ENCODE measurements at places on chromosomes 6 and 20.

GRCh38 chr6:5123296-5124143 is 38.4 kb downstream of the PPP1R3G start:
- DNase-seq, result no peak

- DNase-seq, result no peak
These were observed 144.0 kb upstream of the TSHZ2 start for GRCh38 chr20:52828199-52828598.

GRCh38 chr6:17580518-17581048 is 19.5 kb upstream of the FAM8A1 start:
- DNase-seq, result no peak

- DNase-seq, result no peak
These were observed 7.5 kb downstream of the FAM110A start for GRCh38 chr20:840858-841567.

DNA sequence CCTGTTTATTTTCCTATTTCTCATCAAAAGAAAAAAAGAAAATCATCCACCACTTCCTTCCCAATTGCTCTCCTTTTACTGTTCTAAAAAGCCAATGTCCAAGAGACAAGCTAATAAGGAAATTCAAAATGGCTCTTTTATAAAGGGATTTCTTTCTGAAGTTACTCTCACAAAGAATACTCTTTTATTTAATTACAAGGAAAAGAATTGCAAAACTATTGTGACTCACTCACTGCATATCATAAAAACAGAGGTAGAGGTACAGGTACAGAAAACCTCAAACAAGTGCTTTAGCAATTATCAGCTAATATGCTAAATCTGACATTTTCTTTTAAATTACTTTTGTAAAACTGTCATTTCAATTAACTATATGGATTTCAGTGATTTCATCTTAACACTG is 18.1 kb downstream of the DEK start:
- no peak for DNase-seq

DNA sequence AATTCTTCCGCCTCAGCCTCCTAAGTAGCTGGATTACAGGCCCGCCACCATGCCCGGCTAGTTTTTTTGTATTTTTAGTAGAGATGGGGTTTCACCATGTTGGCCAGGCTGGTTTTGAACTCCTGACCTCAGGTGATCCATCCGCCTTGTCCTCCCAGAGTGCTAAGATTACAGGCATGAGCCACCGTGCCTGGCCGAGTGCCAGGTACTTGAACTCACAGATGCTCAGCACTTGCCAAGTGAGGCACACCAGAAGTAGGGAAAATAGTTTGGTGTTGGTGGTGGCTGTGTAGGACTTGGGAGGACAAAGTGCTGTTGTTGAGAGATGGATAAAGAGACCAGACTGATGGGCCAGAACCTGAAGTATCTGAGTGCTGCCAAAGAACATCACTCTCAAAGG is 40.0 kb upstream of the MBOAT1 start:
- no peak for DNase-seq

DNA sequence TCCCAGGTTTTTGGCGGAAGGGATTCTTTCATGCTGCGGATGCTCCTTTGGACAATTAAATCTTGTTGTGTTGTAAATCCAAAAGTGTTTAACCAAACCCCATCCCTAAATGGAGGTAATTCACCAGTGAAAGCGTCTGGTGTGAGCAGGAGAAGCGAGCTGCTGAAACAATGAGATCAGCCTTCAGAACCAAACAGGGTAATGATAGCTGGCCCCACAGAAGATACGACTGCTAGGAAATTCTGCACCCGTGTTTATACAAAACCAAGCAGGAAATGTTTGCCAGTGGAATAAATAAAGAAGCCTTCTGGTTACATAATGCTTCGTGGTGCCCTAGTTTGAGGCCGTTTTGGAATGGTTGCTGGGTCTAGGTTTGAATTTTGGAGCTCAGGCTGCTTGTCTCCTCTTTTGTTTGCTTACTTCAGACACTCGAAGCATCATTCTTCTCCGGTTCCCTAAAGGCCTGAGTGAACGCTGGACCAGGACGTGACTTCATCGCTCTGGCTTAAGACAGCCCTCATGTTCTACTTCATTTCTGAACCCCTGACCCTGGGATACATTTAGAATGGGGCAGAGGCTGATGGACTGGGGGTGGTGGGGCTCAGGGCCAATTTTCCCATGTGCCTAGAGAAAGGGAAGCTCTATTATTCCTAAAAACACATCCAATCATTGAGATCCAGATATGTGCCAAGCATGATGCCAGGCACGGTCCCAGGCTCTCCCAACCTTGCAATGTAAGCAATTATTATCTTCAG is 61.6 kb upstream of the JAG1 start:
- DNase-seq, result no peak

- DNase-seq, result no peak
These were observed 52.1 kb downstream of the PTPN1 start for GRCh38 chr20:50562262-50562701.

DNA sequence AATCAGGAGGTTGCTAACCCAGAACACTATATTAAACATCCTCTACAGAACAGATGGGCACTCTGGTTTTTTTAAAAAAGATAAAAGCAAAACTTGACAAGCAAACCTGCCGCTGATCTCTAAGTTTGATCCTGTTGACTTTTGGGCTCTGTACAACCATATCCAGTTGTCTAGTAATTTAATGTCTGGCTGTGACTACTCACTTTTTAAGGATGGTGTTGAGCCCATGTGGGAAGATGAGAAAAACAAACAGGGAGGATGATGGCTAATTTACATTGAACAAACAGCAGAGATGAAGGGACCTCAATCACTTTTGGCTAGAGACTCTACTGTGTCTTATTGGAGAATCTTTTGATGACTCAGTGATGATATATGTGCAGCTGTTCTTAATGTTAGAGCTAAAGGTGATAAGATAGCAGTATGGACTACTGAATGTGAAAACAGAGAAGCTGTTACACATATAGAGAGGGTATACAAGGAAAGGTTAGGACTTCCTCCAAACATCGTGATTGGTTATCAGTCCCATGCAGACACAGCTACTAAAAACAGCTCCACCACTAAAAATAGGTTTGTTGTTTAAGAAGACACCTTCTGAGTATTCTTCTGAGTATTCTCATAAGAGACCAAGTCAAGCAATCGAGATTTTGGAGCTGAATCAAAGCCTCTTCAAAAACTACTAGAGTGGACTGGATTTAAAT is 201.2 kb upstream of the SHLD1 start:
- no peak for DNase-seq

GRCh38 chr6:152300517-152300916 is 336.6 kb downstream of the SYNE1 start:
- no peak for DNase-seq

DNA sequence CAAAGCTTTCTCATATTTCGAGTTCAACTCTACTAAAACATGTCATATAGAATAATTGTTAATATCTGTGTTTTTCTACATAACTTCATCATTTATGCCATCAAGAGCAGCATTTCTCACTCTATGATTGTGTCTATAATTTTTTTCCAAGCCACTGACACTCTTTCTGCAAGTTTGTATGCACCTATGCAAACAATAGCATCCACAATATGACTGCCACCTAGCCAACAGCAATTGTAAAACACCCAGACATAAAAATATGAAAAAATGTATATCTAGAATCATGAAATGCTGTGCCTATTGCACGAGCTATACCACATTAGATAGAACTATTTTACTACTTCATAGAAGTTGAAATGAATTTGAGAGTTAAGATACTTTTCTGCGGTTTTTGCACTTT is 286.5 kb upstream of the MARCKS start:
- DNase-seq, result no peak

DNA sequence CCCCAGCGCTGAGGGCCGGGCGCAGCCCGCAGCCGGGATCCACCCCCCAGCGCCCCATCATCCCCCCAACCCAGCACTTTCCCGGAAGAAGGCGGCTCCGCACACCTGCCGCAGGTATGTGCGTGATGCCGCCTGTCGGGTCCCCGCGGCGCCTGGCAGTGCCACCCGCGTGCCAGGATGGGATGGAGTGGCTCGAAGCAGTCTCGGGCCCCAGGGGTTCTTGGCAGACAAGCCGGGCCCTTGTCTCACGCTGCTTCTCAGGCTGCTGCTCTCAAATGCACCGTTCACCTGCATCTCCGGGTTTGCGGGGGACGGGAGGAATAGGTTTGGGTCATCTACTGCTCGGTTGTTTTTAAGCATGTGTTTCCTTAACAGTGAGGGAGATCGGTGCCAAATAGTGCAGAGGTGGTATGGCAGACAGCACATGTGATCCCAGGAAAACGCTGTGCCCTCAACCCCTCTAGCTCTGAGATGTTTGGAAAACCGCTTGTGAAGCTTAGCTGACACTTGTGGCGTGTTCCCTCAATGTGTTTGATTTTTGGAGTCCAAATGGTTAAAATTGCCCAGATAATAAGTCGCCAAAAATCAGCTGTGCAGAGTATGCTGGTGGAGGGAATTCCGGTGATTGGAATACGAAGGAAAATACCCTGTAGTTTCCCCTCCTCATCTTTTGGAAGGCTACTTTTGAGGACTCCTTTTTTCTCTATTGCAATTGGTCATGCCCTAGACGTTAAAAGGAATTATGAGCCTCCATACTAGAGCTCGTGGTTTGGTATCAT is 926 bp downstream of the MYLIP start:
- DNase-seq, result no peak

DNA sequence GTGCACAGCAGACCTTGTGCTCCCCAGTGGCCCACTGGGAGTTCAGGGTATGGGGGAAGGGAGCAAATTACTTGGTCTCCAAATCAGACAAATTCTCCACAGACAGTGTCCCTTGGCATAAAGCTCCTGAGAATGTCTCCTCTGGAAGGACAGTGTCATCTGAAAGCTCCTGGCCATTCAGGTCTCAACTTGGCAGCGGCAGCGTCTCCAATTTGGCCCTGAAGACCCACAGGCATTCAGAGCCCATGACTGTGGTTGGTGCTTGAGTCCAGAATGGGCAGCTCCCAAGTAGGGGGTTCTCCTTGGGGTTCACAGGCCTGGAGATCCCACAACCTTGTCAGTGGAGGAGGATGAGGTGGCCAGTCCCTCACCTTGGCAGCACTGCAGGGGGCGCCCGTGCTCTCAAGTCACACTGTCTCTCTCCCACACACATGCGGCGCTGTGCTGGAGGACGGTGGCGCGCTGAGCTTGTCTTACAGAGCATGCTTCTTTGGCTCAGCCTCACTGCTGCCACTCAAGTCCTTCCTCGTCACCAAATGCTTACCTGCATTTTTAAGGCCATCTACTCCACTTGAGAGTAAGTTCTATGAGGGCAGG is 20.7 kb downstream of the DYNLRB1 start:
- DNase-seq, result peak; percentile 59

GRCh38 chr6:6972456-6972855 is 135.3 kb upstream of the RREB1 start:
- DNase-seq, result no peak

GRCh38 chr6:49551078-49551865 is 804 bp downstream of the C6orf141 start:
- DNase-seq, result no peak

DNA sequence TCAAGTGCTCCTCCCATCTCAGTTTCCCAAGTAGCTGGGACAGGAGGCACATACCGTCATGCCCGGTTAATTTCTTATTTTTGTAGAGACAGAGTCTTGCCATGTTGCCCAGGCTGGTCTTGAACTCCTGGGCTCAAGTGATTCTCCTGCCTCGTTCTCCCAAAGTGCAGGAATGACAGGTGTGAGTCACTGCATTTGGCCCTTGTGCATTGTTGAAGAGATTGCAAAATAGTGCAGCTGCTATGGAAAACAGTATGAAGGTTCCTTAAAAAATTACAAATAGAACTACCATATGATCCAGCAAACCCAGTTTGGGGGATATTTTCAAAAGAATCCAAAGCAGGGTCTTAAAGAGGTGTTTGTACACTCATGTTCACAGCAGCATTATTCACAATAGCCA is 69.1 kb downstream of the GJA10 start:
- DNase-seq, result no peak

GRCh38 chr6:138522611-138523010 is 23.3 kb upstream of the NHSL1 start:
- DNase-seq, result no peak

DNA sequence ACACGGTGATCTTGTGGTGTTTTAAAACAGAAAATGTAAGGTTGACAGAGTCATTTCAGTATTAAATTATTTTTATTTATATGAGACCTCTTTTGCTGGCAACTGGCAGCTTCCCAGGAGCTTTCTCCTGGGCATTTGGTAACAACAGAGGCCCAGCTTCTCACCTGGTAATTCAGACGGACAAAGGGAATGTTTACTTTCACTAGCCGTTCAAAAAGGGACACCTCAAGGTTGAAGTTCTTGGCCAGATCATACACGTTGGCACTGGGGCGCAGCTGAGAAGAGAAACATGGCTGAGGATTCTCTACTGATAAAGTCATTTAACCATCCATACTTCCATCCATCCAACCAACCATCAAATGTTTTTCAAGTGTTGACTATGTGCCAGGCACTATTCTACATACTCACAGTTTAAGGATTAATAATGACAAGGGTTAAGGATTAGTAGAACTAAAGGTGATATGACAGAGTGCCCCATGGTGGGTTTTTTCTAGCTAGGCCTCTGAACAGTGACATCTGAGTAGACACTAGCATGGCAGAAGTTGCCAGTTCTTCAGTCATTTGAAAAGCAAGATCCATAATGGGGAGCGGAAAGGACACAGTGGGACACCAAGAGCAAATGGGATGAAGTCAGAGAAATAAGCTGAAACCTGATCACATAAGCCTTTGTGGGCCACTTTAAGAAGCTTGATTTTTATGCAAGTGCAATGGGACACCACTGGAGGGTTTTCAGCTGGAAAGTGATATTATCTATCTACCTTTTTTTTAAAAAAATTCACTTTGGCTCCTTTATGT is 25.1 kb downstream of the ZNFX1 start:
- no peak for DNase-seq

DNA sequence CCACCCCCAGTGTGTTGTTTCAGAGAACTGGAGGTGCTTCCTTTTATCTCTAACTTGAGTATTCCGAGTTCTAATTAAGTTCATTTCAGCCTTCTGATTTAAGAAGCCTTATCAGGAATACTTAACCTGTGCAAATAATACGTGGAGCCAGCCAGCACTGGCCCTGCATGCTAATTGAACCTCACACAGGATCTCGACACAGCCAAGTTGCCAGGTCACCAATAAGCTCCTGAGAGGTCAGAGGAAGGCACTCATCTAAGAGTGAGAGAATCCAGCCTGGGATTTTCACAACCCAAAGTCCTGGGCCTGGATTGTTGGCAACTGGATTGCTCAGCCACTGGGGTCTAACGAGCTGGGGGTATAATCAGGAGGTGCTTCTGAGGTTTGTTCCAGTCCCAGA is 157.7 kb upstream of the LRFN2 start:
- DNase-seq, result no peak

GRCh38 chr6:91341473-91341872 is 754.6 kb upstream of the MAP3K7 start:
- DNase-seq, result no peak

Data from CD4-positive, alpha-beta T cell treated with Interleukin-10 for 1 hour (primary cell).